T-helper 22 cell (primary cell): ENCODE measurements at places on chromosomes 16 and 17.

- DNase-seq, result no peak
These were observed 73.1 kb upstream of the CES5A start for GRCh38 chr16:55948230-55948629.

GRCh38 chr17:62723842-62724241 lies 84.3 kb downstream of the MARCHF10 start:
- no peak for DNase-seq

DNA sequence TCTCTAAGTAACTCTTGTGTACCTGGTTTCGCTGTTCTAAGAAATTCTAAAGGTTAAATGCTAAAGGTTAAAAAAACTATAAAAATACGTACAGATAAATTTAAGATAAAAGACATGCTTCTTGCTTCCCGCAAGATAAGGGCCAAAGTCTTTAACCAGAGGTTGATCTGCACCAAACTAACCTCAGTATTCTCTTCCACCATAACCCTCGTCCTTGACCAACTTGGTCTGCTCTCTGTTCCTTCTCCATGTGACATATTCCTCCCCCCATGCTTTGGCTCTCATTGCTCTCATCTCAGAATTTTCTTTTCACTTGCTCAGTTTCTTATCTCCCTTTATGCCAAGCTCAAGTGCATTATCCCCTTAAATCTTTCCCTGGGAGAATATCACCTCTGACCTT lies 330.5 kb upstream of the ZFHX3 start:
- no peak for DNase-seq

- no peak for DNase-seq
These were observed 14.2 kb upstream of the CRK start for GRCh38 chr17:1470071-1470754.

GRCh38 chr16:75379339-75379738 lies 54.0 kb downstream of the CFDP1 start:
- DNase-seq, result no peak

DNA sequence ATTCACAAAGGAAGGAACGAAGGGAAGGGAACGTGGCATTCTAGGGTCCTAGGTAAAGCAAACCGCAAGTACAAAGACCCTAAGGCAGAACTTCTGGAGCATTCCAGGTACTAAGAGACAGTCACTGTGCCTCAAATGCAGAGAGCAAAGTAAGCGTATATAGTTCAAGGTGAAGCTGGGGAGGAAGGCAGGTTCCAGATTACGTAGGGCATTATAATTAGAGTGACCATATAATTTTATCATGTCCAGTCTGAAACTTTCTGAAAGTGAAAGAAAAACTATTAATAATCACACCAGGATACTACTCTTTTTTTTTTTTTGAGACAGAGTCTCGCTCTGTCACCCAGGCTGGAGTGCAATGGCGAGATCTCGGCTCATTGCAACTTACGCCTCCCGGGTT lies 25.7 kb downstream of the METTL16 start:
- DNase-seq, result no peak

DNA sequence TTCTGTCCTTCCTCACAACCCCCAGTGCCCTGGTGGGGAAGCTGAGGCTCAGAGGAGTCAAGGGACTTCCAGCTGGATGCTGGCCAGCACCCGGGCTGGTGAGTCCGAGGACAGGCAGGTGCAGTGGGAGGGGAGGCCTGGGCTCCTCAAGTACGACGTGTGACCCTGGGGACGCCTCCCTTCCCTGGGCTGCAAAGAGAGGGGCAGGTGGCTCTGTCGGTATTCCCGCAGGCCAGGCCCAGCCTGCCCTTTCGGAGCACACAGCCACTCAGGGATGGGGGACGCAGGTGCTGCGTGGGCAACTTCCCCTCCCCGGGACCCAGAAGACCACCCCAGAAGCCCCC lies 33.1 kb upstream of the PVALEF start:
- no peak for DNase-seq

DNA sequence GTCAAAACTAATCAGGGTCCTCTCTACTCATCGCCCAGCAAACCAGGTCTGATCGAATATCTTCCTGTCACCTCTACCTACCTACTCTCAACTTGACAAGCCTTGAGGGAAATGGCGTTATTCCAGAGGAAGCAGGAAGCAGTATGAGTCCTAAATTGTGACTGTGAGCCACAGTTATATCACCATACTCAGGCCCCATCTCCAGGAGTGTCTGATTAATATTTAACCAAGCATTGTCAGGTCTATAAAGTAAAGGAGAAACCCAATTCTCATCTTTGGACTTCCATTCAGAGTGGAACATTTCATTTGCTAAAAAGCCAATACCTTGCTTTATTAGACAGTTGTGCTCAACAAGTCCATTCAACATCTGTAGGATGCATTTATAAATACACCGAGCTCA lies 17.8 kb upstream of the CLEC3A start:
- no peak for DNase-seq

DNA sequence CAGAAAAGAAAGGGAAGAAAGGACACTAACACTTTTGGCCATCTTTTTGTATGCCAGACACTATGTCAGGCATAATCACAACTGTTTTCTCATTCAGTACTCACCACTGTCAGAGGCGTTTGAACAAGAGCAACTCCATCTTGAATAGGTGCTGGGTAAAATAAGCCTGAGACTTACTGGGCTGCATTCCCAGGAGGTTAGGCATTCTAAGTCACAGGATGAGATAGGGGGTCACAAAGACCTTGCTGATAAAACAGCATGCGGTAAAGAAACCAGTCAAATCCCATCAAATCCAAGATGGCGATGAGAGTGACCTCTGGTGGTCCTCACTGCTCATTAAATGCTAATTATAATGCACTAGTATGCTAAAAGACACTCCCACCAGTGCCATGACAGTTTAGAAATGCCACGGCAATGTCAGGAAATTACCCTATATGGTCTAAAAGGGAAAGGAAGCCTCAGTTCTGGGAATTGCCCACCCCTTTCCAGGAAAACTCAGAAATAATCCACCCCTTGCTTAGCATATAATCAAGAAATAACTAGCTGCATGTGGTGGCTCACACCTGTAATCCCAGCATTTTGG lies 14.9 kb upstream of the LYRM9 start:
- DNase-seq, result no peak
